ENCODE measurements at places on chromosomes 16 and 17. TPM values are rescaled to one million over a fixed set of nuclear protein-coding genes. Genes with fewer than 3 reads are reported as not detected.

CCDC78 gene
- total RNA-seq: 4.3 TPM

TVP23A gene
- total RNA-seq: 0.69 TPM

GRCh38 chr17:83088451-83088850, 9.0 kb downstream of the METRNL start:
- ATAC-seq: no peak

- ATAC-seq: no peak
Measured at GRCh38 chr17:73165616-73166404, 1.0 kb downstream of the SSTR2 start.
